ENCODE measurements at places on chromosomes 6 and 20.
A peak's percentile ranks its signal among the peaks of the same experiment; 100 is the strongest.

GRCh38 chr6:151008425-151008824 lies 142.9 kb downstream of the MTHFD1L start:
- DNase-seq = no peak

- no peak for DNase-seq
These were observed 222.8 kb downstream of the LY86 start for GRCh38 chr6:6811128-6812009.

GRCh38 chr20:55103188-55103587 lies 627.8 kb downstream of the DOK5 start:
- no peak for DNase-seq

GRCh38 chr20:36720510-36720909 lies 25.4 kb downstream of the NDRG3 start:
- DNase-seq = no peak

DNA sequence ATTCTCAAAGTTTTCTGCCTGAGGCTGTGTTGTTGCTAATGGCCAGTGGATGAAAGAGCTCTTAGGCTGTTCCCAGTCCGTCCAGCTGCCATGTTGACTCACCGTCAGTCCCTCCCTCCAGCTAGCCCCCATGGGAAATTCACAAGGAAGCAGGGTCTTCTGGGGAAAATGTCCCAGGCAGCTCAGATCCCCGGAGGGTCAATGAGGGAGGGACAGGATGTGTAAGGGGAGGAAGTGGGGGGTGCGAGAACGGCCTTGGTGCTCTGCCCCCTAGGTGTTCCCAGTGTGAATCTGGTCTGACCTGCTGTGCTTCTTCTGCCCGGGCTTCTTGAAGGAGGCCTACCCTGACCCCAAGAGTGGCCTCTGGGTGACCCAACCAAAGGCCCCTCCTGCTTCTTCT lies 65.9 kb downstream of the CEBPB start:
- no peak for DNase-seq

- DNase-seq = no peak
These were observed 83.2 kb downstream of the LINC00237 start for GRCh38 chr20:21022925-21023324.

- DNase-seq = no peak
These were observed 642 bp downstream of the NKX2-2 start for GRCh38 chr20:21513181-21513663.

DNA sequence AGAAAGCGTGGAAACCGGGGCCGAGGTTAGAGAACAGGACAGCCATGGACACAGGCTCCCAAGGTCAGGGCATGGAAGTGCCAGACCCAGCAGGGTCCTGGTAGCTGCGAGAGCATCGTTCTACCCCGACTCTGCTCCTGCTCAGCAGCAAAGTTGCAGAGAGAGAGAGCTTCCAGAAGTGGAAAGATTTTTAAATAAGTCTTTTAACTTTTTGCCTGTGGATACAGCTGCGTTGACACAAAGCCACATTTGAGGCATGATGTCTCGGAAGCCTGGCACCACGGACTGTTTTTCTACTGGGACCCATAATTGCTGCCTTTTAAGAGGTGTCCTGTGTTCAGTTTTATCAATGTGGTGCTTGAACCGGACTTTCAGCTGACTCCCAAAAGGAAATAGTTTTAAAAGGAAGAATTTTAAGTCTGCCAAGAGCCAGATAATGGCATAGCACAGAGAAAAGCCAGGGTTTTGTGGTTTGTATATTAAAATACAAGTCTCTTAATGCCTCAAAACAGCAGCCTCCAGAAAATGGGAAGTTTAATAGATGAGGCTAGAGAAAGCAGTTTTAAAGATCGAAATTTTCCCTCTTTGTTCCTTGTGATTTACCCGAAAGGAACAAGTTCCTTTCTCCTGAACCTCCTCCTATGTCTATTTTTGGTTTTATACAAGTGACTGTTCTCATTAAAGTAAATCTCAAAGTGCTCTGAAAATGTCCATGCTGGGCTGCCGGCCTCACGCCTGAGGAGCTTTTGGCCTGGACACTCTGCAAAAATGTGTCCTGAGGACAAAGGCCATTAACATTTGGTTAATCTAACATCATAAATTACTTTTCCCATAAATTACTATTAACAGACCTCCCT lies 91.5 kb downstream of the RIN2 start:
- DNase-seq = no peak

DNA sequence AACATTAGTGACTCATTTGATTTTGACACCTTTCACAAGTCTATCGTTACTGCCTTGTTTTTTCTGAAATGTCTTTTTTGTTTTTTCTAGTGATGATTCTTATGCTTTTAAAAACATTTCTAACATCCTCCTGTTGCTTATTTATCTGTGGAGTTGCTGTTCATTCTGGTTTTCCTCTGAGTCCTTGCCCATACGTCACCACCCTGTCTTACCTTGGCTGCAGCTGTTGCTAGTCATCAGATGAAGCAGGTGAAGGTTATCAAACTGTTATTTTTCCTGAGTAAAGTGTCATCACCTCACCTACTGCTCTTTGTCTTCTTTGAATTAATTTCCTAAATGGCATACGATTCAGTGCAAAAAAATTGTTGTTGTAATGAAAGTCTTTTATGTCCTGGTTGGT lies 376.6 kb downstream of the GRIK2 start:
- DNase-seq = no peak

- DNase-seq = no peak
These were observed 75.0 kb downstream of the EPHA7 start for GRCh38 chr6:93344333-93344835.

DNA sequence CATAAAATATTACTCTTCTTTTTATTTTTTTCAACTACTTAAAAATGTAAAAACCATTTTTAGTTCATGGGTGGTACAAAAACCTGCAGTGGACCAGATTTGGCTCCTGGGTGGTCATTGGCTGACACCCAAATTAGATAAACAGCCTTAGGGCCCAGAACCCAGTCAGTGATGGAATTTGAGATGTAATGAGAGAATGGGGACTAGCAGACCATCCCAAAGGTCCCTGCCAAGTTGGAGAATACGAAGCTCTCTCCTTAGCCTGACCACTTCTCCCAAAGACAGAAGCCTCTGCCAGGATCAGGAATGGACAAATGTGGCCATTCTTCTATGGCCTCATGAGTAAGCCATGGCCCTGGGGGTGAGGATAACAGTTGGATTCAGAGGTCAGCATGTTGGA lies 194.7 kb downstream of the NFATC2 start:
- DNase-seq = no peak

DNA sequence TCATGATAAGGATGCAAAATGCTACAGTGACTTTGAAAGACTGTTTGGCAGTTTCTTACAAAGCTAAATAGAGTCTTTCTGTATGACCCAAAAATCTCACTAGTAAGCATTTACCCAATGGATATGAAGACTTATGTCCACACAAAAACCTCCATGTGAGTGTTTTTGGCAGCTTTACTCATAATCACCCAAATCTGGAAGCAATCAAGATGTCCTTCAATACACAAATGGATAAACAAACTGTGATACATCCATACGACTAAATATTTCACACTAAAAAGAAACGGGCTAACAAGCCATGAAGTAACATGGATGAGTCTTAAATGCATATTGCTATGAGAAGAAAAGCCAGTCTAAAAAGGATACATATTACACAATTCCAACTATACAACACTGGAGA lies 117.2 kb downstream of the PDE10A start:
- DNase-seq = no peak

- no peak for DNase-seq
These were observed 48.4 kb upstream of the SLC35D3 start for GRCh38 chr6:136873748-136874147.

DNA sequence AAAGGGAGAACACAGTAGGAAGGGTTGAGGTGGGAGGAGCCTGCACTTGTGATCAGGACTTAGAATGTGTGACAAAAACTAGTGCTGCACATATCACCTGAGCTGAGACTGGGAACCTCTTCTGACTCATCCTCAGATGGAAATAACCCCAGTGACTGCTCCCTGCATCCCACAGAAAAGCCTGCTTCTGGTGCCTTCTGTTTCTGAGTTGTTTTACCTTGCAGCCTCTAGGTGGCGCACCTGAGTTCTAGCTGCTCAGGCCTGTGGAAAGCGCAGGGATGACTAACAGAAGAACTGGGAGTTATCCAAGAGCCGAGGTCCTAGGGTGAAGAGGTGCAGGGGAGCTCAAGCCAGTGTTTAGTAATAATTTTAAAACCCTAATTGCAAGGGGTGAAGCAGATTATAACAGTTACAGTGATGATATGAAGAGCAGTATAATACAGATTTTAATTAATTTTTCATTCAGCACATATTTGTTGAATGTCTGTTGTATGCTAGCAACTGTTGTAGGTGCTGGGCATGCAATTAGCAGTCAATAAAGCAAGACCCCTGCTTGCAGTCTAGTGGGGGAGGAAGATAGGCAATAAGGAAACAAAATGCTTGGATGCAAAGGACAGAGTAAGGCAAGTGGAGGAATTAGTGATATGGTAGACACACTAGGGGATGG lies 302.5 kb downstream of the DHX35 start:
- DNase-seq = peak; percentile 53

- no peak for DNase-seq
These were observed 33.7 kb downstream of the RPF2 start for GRCh38 chr6:111015389-111016124.

DNA sequence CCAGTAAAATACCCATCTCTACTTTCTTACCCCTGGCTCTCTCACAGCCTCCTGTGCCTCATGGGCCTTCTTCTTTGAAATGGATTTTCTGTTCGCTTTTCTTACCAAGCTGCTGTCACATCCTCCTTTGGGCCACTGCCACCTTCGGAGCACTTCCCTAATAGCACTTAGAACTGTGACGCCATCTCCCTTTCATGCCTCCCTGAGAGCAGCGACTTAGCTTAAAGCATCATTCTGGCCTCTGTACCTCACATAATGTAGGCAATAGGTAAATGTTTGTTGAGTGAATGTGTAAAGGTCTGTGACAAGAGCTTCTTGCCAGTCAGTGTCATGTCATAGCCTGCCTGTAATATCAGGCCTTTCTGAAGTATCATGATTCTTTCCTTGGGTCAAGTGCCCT lies 78.8 kb downstream of the ADGRG6 start:
- no peak for DNase-seq

DNA sequence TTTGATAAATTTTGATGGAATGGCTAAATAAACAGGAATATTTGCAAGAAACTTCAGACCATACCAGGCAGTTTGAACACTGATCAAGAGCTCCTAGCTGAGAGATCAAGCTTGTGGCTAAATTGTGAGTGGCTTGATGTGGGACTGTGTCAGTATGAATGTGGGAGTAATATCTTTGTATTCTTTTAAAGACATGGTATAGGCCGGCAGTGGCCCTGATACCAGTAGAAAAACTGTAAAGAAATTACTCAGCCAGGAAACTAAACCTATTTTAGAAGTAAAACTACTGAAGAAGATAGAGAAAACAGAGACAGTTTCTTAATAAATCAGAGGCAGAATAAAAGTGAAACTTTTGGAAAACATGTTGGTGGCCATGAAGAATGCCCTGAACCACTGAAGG lies 608.4 kb upstream of the SYNCRIP start:
- no peak for DNase-seq

DNA sequence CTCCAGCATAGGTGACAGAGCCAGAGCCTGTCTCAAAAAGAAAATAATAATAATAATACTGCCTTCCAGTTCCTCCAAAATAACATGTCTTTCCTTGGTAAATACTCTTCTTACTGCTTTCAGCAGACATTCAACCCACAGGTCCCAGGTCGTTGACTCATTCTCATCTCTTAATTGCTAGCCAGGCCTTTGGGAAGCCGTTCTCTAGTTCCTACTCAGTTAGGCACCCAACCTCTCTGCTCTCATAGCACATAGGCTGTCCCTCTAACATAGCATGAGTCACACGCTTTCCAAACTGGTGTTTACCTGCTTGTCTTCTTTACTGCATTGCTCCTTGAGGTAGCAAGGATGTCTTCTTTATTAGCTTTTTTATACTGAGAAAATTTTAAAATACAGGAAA lies 98.8 kb downstream of the LAMA2 start:
- no peak for DNase-seq

DNA sequence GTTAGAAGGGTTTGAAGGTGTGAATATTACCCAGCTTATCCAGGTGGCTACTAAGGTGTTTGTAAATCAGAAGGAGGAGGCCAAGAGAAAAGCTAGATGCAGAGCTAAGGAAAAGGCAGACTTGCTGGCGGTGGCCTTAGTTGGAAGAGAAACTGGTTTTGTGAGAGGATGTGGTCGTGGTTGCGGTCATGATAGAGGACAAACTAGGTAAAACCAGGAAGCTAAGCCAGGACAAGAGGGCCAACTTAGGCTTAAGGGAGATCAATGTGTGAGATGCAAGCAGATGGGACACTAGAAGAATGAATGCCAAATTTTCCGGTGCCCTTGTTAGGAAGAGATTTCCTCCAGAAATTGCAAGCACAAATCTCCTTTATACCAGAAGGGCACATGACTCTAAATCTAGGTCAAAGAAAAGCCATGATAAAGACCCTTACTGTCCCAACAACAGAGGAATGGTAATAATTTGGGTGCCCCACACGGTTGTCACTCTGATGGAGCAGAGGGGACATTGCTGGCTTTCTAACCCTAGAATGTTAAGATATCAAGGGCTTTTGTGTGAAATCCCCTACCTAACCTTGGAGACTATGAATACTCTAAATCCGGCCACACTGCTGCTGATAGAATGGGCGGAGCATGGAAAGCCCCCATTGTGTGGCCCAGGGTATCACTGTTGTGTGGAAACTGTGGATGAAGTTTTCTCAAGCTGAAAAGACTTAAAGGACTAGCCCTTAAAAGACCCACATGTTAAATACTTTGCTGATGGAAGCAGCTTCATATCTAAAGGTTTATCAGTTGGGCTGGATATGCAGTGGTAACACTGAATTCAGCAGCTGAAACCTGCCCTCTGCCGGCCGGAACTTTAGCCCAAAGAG lies 7.8 kb downstream of the IL22RA2 start:
- peak; percentile 45 for DNase-seq

DNA sequence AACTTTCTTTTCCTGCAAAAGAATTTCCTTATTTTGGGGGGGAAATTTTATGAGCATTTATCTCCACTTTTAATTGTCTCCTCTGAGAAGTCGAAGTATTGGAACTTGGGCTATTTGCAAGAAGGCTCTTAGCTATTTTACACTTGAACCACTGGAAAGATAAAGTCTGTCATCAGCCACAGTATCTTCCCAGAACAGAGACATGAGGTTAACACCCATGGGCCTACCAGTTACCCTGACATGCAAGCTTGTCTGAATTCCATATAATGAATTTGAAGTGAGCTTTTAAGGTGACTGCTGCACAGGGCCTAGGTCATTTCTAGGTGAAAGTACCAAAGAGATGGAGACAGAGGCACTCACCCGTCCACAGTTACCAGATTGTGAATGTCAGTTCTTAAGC lies 193.1 kb downstream of the SIM1 start:
- no peak for DNase-seq

- DNase-seq = no peak
These were observed 67.9 kb upstream of the MAP7 start for GRCh38 chr6:136618086-136618485.
